ENCODE measurements at places on chromosomes 11 and 22.

DNA sequence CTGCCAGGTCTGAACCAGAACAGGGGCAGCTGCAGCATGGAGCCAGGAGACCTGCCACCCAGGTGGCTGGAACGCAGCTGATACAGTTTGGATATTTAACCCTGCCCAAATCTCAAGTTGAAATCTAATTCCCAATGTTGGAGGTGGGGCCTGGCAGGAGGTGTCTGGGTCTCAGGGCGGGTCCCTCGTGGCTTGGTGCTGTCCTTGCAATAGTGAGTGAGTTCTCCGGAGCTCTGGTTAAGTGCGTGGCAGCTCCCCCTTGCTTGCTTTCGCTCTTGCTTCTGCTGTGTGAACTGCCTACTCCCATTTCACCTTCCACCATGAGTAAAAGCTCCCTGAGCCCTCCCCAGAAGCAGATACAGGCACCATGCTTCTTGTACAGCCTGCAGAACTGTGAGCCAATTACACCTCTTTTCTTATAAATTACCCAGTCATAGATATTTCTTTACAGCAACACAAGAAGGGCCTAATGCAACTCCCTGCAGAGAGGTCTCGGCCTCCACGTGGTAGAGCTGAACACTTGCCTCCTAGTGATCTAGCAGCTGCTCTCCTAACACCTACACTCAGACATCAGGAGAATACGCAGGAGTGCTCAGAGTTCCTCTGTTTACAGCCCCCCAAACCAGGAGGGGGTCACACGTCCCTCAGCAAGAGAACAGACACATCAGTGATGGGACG is 203.7 kb downstream of the CTTN start:
- no peak for DNase-seq

DNA sequence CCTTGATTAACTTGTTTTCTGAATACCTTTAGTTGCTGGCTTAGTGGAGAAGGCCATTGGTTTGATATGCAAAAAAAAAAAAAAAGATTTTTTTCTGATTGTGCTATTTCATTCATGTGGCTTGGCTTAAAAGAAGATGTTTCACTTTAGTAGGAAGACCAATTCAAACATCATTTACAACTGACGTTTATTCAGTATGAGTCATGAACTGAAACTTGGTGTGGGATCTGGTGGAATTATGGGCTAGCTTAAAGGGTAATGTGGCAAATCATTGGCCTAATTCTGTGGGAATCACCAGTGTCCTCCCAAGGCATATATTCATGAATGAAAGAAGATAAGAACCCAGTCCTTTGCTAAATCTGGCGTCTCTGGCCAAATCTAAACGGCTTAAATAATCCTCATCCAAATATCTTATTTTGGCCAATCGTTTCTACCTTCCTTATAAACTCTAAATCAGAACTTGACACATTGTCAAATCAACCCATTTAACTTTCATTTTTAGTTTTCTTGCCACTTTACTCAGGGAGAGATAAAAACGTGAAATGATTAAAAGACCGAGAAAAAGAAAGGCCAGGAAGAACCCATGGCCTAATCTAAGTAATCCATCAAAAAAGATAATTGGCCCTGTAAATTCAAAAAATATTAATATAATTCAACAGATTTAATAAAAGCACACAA is 77.0 kb downstream of the DDIAS start:
- no peak for DNase-seq

- peak; percentile 27 for DNase-seq
Measured at GRCh38 chr11:64894070-64894811, 15.8 kb upstream of the EHD1 start.

DNA sequence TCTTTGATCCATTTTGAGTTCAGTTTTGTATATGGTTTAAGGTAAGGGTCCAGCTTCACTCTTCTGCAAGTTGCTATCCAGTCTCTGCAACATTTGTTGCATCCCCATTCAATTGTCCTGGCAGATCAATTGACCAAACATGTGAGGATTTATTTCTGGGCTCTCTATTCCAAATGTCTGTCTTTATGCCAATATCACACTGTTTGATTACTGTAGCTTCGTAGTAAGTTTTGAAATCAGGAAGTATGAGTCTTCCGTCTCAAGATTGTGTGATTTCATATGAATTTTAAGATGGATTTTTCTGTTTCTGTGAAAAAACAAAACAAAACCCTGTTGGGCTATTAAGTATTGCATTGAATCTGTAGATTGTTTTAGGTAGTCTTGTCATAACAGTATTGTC is 17.0 kb downstream of the APLP2 start:
- no peak for DNase-seq

GRCh38 chr22:41301085-41302020 is at the start of gene ZC3H7B:
TSS of gene ZC3H7B (plus strand) at chr22:41301525. CDS start at chr22:41320661, 19,136 bp downstream.
- DNase-seq, result peak; percentile 67

GRCh38 chr22:35596821-35597220 is 20.3 kb downstream of the MB start:
- no peak for DNase-seq

All from hypothalamus (tissue), 51 donors.